ENCODE measurements at places on chromosomes 5 and 9. TPM values are rescaled to one million over a fixed set of nuclear protein-coding genes. Genes with fewer than 3 reads are reported as not detected.

The NUTM2F gene
- polyA plus RNA-seq: not detected

The SEMA6A gene
- 0.22 TPM for polyA plus RNA-seq

The MBLAC2 gene
- 5.3 TPM for polyA plus RNA-seq

The CCDC192 gene
- not detected for polyA plus RNA-seq

The EIF4E1B gene
- not detected for polyA plus RNA-seq

The TNFSF8 gene
- polyA plus RNA-seq: 69.8 TPM

The ANKRD34B gene
- not detected for polyA plus RNA-seq

The ZCCHC10 gene
- 28.7 TPM for polyA plus RNA-seq

The NPR3 gene
- not detected for polyA plus RNA-seq

The NXNL2 gene
- polyA plus RNA-seq: not detected

The GABRA1 gene
- not detected for polyA plus RNA-seq

Data from naive thymus-derived CD8-positive, alpha-beta T cell (primary cell).